Left lung (tissue), 14 donors: ENCODE measurements at places on chromosomes 12 and 14. TPM values are rescaled to one million over a fixed set of nuclear protein-coding genes. Genes with fewer than 3 reads are reported as not detected.

GRCh38 chr12:100895192-100895591, 100.6 kb downstream of the ANO4 start:
- no peak for DNase-seq
- H3K4me3 ChIP-seq = no peak overlapping the region
- H3K36me3 ChIP-seq = no peaks in the 10 kb centered on the region

GRCh38 chr12:132686825-132687210, 324 bp downstream of the POLE start:
- no peaks in the 10 kb centered on the region for H3K36me3 ChIP-seq
- peak overlapping the region; percentile 65 for H3K4me3 ChIP-seq
- H3K27ac ChIP-seq = peak overlapping the region; percentile 28
- no peaks in the 10 kb centered on the region for H3K27me3 ChIP-seq

DNA sequence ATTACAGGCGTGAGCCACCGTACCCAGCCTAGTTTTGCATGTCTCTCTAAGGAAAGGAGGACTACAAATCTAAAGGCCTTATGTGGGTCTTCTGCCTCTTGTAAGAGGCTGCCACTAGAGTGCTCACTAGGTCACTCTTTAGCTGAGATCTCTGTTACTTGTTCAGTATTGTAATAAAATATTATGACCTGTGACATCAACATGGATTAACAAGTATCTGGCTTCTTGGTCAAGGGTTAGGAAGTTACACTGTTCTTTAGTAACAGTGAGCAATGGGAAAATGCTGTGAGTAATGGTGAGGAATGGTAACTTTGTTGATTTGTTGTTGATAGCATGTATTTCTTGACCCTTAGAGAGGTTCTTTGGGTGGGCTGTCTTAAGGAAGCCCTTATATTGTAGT, 50.5 kb downstream of the ERC1 start:
- H3K27me3 ChIP-seq = no peaks in the 10 kb centered on the region
- no peak overlapping the region for H3K4me3 ChIP-seq
- no peak for DNase-seq
- no peaks in the 10 kb centered on the region for H3K36me3 ChIP-seq
- H3K4me1 ChIP-seq = peaks cover 7% of the 10 kb centered on the region
- H3K27ac ChIP-seq = no peak overlapping the region

Gene JAG2
- total RNA-seq = 34.2 TPM

Gene LRTM2
- not detected for total RNA-seq
